ENCODE measurements at places on chromosomes 2 and 18. TPM values are rescaled to one million over a fixed set of nuclear protein-coding genes. Genes with fewer than 3 reads are reported as not detected.

The MOGAT1 gene
- not detected for polyA plus RNA-seq

The FBLN7 gene
- 29.9 TPM for polyA plus RNA-seq

The MMADHC gene
- 200 TPM for polyA plus RNA-seq

The IL36G gene
- not detected for polyA plus RNA-seq

The PRKCE gene
- polyA plus RNA-seq, result 0.78 TPM

The GKN1 gene
- polyA plus RNA-seq, result not detected

The B3GNT7 gene
- not detected for polyA plus RNA-seq

GRCh38 chr2:21800356-21800755 lies 676.6 kb downstream of the TDRD15 start:
- DNase-seq, result no peak

GRCh38 chr18:5709476-5710095 lies 165.8 kb upstream of the EPB41L3 start:
- no peak for DNase-seq

- no peak for DNase-seq
Observed at GRCh38 chr18:63951302-63951705, 2.2 kb downstream of the HMSD start.

DNA sequence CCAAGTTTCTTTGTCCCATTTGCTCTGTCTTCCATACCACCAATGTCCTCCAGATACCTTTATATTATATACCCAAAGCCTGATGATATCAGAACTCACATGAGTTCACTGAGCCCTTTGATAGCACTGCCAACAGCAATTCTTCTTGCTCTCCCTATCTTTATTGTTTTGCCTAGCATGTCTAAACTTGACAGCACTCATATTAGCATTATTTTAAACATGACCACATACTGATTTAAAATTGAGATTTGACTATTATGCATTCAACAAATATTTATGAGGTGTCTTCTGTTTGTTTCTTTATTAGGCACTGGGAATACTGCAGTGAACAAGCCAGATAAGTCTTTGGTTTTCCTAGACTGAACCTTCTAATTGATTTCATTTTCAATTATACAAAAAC lies 587.3 kb upstream of the GCFC2 start:
- no peak for DNase-seq

DNA sequence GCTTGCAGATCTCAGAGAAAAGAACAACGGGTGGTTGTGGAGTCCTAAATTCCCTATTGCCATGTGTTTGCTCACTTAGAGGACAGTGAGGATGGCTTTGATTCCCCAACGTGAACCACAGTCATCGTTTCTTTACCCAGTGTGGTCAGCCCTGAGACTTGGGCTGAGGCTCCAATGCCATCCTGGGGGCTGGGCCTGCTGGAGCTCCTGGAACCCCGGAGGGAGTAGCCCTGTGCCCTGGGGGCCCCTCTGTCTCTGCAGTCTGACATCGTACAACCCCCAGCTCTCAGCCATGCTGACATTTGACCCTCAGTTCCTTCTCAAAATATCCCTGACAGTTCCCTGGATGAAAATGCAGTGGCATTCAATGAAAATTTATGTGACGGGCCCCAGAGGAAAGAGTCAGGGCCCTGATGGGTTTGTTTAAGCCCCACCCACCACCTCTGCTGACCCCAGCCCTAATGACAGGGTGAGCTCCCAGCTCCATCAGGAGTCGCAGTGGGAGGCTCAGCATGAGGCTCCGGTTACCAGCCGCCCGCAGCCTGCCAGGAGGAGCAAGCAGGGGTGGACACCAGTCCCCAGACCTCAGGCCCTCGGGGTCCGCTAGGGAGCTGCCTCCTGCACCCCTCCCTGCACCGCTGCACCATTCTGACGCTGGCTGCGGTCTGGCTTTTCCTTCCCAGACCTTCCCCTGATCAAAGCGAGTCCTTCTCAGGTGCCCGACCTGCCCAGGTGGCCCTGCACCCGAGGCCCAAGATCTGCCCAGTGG lies 120.9 kb downstream of the TWIST2 start:
- DNase-seq, result no peak

GRCh38 chr2:120607506-120607905 lies 128.2 kb upstream of the GLI2 start:
- no peak for DNase-seq

- DNase-seq, result no peak
Observed at GRCh38 chr2:209593930-209594329, 170.1 kb downstream of the MAP2 start.

- DNase-seq, result no peak
Observed at GRCh38 chr2:191198271-191198670, 46.9 kb upstream of the MYO1B start.

DNA sequence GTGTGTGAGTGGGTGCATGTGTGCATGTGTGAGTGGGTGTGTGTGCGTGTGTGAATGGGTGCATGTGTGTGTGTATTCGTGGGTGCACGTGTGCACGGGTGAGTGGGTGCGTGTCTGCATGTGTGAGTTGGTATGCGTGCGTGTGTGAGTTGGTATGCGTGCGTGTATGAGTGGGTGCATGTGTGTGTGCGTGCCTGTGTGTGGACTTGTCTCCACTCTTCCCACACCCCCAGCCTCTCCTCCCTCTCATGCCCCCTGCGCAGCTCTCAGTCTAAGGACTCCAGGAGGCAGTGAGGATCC lies 5.1 kb upstream of the OTOF start:
- no peak for DNase-seq

- DNase-seq, result no peak
Observed at GRCh38 chr2:83990636-83991035, 468.4 kb downstream of the SUCLG1 start.

DNA sequence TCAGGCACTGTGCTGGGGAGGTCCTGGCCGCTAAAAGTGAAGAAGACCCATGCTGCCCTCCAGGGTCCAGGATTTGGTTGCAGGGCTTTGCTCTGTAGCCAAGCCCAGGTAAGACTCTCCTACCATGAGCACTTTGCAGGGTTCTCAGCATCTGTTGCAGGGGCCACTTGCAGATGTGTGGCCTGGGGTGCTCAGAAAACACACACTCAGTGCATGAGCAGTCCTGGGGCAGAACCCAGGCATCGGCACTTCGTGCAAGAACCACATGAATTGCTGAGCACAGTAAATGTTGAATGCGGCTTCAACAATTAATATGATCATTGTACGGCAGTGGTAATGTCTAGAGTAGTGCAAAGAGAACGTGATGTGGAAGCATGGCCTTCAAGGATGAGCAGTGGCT lies 98.5 kb upstream of the SMIM21 start:
- DNase-seq, result no peak

- DNase-seq, result no peak
Observed at GRCh38 chr2:169339657-169340056, 22.7 kb downstream of the LRP2 start.

DNA sequence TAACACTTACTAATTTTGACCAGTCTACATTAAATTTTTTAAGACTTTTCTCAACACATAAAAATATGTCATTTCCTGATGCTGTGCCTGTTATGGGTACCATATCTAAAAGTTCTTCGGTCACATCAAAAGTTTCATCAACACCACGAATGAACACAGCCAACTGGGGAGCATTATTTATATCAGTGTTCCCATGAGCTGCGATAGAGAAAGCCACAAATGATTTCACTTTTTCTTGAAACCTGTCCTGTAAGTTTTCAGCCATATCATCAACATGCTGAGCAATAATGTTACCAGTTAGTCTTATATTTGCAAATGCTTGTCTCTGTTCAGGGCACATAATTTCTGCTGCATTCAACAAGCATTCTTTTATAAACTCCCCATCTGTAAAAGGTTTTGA lies 30.4 kb upstream of the NCL start:
- no peak for DNase-seq

DNA sequence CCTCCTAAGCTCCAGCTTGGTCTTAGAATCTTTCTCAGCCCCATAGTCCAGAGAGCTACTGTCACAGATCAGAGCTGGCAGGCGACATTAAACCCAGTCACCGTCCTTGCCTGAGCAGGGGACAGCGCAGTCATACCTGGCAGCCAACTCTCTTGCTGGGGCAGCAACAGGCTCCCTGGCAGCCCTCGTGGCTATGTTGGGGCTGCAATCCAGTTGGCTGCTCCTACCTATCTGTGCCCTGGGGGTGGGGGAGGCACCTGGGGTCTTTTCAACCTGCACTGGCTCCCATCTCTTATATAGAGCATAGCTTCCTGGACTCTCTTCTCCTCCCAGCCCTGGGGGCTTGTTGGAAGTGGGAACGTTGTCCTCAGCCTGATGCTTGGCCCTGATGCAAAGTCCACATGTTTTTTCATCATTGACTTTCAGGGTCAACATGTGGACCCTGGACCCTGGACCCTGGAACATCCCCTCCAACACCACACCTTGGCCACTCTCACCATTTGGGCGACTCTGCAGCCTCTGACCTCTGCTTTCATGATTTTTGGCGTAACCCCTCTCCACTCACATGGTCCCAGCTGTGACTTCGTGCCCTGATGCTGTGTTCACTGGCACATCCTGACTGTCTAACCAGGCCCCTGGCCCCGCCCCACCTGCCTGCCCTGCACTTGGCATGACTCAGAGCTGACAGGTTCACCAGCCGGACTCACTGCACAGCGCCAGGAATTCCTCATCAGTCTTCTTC lies 45.6 kb downstream of the ATOH8 start:
- DNase-seq, result no peak

DNA sequence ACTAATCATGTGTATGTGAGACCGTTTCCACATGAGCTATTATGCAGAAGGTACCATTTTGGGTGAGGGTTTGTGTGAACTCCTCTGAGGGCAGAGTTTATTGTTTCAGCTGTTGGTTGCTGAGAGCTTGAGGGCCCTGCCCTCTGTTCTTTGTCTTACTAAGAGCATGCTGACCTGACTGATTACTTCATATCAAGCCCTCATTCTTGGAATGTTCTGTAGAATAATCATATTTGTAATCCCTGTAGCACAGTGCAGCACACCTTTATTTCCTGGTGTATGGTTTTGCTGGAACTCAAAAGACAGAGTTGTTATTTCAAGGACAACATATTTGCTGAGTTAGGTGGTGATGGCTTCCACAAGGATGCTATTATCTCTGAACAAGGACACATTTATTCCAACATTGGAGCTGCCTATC lies 118.5 kb downstream of the GALNT3 start:
- DNase-seq, result no peak

GRCh38 chr2:22843919-22844537 lies 541.0 kb upstream of the KLHL29 start:
- no peak for DNase-seq

GRCh38 chr2:161662373-161662772 lies 38.2 kb downstream of the SLC4A10 start:
- DNase-seq, result no peak

DNA sequence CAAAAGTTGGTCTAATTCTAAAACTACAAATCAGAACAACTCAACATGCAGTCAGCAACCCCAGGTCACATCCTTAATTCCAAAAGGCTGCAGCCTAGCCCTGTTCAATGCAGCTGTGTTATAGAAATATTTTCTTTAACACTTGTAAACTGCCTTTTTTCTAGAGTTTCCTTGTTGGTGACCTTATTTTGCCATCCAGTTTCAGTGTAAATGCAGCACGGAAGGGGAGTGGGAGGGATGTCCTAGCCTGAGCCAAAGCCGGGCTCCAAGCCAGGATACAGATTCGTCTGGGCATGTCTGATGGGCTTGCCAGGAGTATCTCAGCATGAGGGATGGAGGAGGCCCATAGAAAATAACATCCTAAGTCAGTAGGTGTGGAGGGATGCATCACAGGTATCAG lies 17.7 kb upstream of the SP3 start:
- DNase-seq, result no peak

GRCh38 chr2:207505728-207506127 lies 24.0 kb upstream of the CREB1 start:
- DNase-seq, result no peak

- DNase-seq, result no peak
Observed at GRCh38 chr2:37350034-37350433, 5.6 kb downstream of the QPCT start.

DNA sequence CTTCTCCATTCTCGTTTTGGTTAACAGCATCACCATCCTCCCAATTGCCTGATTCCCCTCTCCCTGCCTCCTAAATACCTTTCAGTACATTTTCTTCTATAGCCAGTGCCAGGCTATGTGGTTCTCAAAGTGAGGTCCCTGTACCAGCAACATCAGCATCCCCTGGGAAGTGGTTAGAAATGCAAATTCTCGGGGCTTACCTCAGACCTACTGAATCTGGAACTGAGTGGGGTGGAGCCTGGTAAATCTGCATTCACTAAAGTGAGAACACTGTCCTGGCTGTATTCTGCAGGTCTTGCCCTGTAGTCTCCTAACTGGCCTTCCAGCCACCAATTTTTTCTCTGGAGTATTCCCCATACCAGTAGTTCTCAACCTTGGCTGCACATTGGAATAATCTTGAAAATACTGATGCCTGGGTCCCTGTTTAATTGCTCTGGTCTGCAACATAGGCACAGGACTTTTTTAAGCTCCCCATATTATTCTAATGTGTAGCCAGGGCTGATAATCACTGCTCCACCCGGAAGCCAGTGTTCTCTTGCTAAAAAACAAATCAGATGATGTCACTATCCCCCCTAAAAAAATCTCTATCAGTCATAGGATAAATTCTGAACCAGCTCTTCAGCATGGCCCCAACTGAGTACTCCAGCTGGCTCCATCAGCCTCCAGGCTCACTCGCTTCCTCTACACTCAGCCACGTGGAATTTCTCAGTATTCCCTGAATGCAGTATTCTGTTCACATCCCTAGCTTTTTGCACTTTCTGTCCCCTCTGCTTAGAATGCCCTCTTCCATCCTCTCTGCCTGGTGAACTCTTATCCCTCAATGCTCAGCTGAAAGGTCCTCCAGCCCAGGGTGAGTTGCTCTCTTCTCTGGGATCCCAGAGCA lies 98.4 kb downstream of the CDK15 start:
- DNase-seq, result no peak

GRCh38 chr2:157447741-157448140 lies 3.9 kb upstream of the CYTIP start:
- no peak for DNase-seq

DNA sequence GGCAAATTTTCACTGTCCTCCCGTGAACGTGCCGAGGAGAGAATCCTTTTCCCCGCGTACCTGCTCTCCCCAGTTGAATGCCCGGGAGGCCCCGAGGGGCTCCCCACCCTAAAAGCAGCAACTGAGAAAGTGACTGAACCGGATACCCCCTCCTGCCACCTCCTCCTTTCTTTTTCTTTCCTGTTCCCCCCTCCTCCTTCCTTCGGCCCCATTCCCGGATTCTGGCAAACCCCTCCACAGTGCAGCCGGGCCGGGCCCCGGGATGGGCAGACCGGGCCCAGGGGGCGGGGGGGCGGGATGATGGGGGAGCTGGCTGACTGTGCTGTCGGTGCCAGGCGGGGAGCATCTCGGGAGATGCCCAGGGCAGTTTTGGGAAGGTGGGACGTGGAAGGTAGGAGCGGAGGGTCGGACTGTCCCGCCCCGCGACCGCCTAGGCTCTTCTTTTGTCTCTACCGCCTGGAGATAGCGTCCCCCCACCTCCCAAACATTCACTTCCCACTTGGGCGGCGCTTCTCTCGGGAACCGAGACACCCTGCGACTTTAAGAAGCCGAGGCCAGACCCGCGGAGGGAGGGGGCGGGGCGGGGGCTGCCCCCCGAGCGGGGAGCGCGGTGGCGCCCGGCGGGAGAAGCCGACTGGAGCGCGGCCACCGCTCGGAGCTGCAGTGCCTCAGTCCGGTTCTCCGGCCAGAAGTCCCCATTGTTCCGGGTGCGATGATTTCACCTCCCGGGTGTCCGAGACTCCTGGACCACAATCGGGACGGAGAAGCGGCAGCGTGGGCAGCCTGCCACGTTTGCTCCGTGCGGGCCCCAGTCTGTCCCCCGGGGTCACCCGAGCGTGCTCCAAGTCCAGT lies 8.2 kb downstream of the DLX2 start:
- peak; percentile 12 for DNase-seq

All from CD4-positive, CD25-positive, alpha-beta regulatory T cell (primary cell).